ENCODE measurements at places on chromosomes 1 and 21. TPM values are rescaled to one million over a fixed set of nuclear protein-coding genes. Genes with fewer than 3 reads are reported as not detected.

DNA sequence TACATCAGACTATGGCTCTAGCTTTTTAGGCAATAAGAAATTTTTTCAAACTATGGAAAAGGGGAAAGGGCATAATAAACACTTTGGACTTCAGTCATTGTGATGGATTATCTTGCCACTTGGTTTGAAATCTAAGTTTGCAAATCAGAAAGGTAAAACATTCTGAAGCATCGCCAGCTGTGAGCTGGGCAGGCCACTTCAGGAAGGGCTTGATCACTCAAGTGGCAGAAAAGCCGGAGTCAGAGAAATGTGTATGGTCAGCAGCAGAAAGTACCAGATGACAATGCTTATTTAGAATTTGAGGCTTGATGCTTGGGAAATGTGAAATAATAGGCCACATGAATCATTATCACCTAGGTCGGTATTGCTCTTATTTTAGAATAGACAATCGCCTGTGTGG lies 79.7 kb downstream of the ZNF648 start:
- no peak for DNase-seq

Gene PTCH2
- 0.68 TPM for total RNA-seq

- no peak for DNase-seq
These were observed 68.3 kb upstream of the NFIA start for GRCh38 chr1:61013946-61014667.

Gene TMEM51
- 16.6 TPM for total RNA-seq

DNA sequence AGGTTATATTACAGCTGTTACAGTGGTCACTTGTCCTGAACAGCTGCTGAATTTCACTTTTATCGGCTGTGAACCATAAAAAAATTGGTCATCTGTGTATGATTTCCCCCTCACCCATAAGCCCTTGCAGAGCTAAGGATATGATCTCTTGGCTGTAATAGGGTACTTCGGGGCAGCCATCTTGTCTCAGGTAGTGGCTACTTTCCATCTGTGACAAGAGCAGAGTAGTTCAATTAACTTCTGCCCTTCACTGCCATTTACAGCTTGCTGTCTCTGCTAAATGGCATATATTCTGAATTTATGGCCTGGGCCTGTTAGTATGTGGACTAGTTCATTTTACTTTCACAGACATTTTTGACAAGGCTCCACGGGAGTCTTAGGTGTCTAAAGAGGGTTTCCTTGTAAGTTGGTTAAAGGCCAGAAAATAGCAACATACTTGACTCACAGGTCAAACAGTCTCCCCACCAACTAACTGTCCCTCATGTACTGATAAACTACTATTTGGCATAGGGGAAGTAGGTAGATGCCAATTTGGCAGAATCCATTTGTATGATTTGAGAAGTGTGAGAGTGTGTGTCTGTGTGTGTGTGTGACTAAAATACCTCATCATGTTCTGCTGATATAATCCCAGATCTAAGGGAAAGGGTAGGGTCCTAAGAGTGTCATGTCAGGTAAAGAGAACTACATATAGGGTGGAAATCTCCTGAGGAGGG lies 151.6 kb downstream of the KCTD3 start:
- no peak for DNase-seq

Gene LCE2B
- total RNA-seq = not detected

DNA sequence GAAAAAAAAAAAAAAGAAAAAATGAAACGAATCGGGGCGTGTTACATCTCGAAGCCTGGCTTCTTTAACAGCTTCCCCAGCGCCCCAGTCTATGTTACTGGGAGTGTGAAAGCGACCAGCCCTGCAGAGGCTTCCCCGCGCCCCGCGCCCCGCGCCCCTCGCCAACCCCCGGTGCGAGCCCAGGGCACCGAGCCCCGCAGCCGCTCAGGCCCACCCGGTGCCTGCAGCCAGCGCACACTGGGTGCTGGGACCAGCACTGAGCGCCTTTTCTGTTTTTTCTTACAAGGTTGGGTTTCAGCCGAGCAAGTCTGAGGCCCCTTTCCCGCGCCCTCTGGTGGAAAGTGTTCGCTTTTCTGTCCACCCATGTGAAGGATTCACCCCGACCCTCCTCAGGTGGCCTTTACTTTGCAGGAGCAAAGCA lies 42.1 kb upstream of the ZNF496 start:
- peak; percentile 73 for DNase-seq

DNA sequence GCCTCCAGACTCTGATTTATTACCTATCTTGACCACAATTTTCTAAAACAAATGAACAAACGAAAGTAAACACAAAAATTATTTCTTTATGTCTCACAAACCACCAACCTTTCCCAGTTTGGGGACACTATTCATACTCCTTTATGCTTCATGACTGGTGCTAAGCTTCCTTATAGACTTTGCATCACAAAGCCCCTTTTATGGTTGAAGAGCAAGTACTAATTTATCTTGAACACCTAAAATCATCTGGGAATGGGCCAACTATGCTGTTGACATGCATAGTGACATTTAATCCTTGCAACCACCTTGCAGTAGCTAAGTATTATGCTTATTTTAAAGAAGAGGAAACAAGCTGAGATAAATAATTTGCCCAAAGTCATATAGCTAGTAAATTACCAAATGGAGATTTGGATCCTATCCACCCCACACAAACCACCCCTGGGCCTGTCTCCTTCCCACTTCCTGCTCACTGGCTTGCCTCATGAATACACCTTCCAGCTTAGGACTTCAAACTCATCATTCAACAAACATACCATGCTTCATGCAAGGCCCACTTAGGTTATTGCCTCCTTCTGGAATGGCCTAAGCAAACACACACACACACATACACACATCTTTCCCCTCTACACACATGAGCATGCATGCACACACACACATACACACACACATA lies 192.2 kb downstream of the PLPP3 start:
- DNase-seq = no peak

DNA sequence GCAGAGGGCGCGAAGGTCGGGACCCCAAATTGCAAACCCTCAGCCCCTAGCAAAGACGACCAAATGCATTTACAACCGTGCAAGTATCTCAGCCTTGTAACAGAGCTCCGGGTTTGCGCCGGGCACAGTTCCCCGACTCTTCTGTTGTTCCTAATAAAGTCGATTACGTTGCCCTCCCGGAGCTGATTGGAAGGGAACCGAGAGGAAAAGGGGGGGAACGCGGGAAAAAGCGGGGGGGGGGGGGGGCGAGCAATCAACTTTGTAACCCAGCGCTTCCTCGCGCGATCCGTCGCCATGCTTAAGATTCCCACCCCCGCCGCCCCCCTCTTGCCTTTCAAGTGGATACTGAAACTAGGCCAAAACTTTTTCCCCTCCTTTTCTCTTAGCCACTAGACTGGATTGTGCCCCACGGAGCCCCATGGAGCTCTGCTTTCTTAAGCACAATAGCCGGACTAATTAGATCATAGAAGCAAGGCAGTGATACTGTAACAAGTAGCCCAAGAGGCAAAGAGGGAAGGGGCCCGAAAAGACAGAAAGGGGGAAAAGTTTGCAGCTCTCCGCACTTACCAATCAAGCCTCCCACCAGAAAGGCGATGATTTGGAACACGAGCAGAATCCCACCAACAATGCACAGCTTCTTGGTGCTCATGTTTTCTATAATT lies 565 bp downstream of the WLS start:
- DNase-seq = peak; percentile 92

DNA sequence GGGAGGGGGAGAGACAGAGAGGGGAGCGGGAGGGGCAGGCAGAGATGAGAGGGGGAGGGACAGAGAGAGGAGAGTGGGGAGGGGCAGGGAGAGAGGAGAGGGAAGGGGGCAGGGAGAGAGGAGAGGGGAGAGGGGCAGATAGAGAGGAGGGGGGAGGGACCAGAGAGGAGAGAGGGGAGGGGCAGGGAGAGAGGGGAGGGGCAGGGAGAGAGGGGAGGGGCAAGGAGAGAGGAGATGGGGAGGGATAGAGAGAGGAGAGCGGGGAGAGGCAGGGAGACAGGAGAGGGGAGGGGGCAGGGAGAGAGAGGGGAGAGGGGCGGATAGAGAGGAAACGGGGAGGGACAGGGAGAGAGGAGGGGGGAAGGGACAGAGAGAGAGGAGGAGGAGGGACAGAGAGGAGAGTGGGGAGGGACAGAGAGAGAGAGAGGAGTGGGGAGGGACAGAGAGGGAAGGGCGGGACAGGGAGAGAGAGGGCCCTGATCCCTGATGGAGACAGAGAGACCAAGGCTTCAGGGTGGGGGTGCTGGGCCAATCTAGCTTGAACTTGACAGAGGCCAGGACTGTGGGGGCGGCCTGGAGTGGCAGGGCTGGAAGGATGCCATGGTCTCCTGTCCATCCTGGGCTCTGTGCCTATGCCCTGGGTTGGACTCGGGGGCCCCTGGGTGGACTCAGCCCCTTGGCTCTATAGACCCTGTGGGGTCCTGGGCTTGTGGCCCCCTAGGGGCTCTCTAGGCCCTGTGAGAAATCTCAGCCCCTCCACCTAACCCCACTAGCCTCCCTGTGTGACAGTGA lies 43.6 kb downstream of the DMRTB1 start:
- DNase-seq = no peak

DNA sequence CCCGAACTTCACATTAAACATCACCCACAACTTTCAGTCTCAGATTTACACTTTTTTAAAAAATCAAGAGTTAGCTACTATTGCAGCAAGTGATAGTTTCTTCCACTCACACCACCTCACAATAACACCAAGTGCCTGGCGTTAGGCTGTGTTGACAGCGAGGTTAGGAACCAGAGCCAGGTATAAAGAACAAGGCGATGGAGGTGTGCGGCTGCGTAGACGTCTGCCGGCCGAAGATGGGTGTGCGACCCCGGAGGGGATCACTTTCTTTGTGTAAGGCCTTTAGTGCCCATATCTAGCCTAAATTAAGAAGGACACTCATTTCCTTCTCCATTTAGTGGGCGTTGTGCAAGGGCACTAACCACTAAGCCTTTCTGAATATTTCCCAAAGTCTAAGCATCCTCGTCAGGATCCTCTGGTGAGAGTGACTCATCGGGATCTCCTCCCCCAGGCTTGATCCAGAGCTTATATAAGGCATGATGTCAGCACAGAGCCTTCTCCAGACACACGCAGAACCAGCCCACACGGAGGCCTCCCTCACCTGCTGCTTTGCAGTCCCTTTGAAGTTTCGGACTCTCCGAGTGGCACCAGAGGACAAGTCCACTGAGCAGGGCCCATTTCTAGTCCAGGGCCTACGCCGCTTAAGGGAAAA lies 11.8 kb downstream of the NHLH2 start:
- DNase-seq = peak; percentile 83

- no peak for DNase-seq
These were observed 689.2 kb downstream of the MATN1 start for GRCh38 chr1:30034105-30034626.

DNA sequence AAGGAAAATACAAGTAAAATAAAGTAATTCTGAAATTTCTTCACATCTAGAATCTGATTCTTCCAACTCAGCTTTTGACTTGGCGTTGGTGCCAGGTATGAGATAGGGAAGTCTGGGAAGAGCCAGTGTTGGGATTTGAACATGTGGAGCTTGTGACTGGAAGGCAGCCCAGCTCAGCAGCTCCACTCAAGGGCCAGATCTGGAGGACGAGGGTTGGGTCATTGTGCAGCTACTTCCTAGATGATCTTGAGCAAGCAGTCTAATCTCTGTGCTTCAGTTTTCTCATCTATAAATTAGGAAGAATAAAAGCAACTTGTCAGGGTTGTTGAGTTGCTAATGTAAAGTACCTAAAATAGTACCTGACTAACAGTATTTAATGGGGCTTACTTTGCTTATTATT lies 5.0 kb downstream of the ADARB1 start:
- peak; percentile 46 for DNase-seq

DNA sequence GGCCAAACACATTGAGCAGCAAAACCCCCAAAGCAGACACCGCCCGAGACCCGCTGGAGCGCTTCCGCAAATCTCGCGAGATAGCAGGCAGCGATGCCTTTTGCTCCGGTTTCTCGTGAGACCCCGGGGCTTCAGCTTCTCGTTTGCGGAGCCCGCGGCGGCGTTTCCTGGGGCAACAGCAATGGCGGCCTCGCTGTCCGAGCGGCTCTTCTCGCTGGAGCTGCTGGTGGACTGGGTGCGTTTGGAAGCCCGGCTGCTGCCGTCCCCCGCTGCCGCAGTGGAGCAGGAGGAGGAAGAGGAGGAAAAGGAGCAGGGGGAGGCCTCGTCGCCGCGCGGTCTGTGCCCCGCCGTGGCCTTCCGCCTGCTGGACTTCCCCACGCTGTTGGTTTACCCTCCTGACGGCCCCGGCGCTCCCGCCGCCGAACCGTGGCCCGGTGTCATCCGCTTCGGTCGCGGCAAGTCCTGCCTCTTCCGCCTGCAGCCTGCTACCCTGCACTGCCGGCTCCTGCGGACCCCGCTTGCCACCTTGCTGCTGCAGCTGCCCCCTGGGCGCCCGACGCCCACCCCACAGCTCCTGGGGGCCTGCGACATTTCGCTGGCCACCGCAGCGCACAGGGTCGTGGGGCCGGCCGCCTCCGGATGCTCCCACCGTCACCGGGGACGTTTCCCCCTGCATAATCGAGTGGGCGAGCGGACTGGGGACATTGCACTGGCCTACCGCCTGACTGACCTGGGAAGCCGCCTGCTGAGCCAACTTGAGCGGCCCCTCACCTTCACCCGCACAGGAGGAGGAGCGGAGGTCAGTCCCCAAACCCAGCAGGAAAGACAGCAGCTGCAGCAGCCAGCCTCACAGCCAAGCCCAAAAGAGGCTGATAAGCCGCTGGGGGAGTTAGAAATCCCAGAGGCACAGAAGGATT lies at the start of gene MAP10:
TSS of gene MAP10 (plus strand) at position 148 of the 917 bp plus-strand sequence. CDS start at position 182, 34 bp downstream.
- DNase-seq = peak; percentile 82

- no peak for DNase-seq
These were observed 2.3 kb upstream of the MKNK1 start for GRCh38 chr1:46606255-46606965.

GRCh38 chr1:104072915-104073371 lies 323.2 kb downstream of the AMY1C start:
- DNase-seq = no peak

Gene SPRR5
- total RNA-seq = not detected

Gene OR2T2
- not detected for total RNA-seq

- peak; percentile 49 for DNase-seq
These were observed 31.4 kb downstream of the CLSTN1 start for GRCh38 chr1:9792156-9793042.

Gene UTS2
- total RNA-seq = not detected

GRCh38 chr1:6033986-6034749 lies 11.5 kb upstream of the KCNAB2 start:
- no peak for DNase-seq

Gene GJA5
- total RNA-seq = 4.6 TPM

DNA sequence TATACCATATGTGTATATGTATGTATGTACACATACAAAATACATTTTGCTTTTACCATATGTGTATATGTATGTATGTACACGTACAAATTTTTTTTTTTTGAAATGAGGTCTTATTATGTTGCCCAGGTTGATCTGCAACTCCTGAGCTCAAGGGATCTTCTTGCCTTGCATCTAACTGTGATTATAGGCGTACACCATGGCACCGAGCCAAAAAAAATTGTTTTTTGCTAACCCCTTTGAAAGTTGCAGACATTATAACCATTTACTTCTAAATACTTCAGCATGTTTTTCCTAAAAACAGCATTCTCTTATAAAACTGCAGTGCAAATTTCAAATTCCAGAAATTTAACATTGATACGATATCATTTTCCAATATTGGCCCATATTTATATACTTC lies 147.0 kb downstream of the POU2F1 start:
- DNase-seq = no peak

Gene CLCNKB
- 0.33 TPM for total RNA-seq

- DNase-seq = no peak
These were observed 216.2 kb downstream of the SETD4 start for GRCh38 chr21:35843911-35844667.

GRCh38 chr1:64829411-64830029 lies 84.6 kb downstream of the RAVER2 start:
- DNase-seq = no peak

Gene C1orf226
- total RNA-seq = 16.1 TPM

- no peak for DNase-seq
These were observed 99.0 kb downstream of the KCNJ6 start for GRCh38 chr21:37817242-37817641.

- no peak for DNase-seq
These were observed 27.1 kb downstream of the NEK2 start for GRCh38 chr1:211648336-211648735.

Gene ZNF648
- not detected for total RNA-seq

Measured in sigmoid colon (tissue), 7 donors.